T-helper 2 cell treated with Interferon-gamma antibody and Interleukin-4, amounts not matched to agents 5 μg/mL and 100 μg/mL, for 36 hours (primary cell): ENCODE measurements at places on chromosomes 16 and 17.

DNA sequence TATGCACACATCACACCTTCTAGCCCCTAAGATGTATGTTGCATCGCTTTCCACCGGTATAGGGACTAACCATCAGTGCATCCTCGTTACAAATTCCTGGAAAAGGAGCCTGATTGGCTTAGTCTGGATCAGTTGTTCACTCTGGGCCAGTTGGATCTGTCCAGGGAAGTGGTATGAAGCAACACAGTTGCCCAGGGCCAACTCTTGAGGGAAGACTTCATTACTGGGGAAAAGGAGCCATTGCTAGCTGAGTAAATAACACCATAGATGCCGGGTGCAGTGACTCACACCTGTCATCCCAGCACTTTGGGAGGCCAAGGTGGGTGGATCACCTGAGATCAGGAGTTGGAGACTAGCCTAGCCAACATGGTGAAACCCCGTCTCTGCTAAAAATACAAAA lies 275.2 kb upstream of the RBFOX1 start:
- DNase-seq: no peak

DNA sequence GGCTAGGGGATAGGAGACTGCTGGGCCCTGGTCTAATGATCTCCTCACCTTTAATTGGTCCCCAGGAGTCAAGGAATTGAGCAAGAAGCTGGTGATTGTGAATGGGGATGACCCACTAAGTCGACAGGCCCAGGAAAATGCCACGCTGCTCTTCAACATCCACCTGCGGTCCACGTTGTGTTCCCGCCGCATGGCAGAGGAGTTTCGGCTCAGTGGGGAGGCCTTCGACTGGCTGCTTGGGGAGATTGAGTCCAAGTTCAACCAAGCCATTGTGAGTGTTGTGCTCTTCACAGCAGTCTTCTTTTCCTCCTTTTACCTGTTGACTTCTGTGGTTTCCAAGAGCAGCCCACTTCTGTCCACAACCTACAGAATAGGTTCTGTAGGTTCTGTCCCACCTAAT lies 19.4 kb downstream of the POLR2A start:
- DNase-seq: no peak

- DNase-seq: no peak
Observed at GRCh38 chr16:53053967-53054669, 673 bp upstream of the CHD9 start.

- DNase-seq: no peak
Observed at GRCh38 chr16:69818891-69819545, 56.9 kb downstream of the WWP2 start.

- DNase-seq: no peak
Observed at GRCh38 chr17:77217566-77217965, 76.8 kb downstream of the SEC14L1 start.

DNA sequence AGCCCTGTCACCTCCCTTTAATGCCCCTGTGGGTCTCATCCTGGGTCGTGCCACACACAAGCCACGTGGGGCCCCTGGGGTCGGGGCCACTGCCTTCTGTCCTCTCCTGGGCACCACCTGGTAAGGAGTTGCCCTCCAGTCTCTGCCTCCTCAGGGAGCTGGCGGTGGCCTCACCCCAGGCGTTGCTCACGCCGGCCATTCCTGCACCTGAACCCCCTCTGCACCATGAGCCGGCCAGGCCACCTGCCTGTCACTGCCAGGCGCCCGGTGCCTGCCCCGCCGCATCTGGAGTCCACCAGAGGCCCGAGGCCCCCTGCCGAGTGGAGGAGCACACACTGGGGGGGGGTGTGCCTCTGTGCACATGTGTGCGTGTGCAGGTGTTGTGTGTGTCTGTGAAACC lies 10.4 kb downstream of the NHERF2 start:
- DNase-seq: no peak

- no peak for DNase-seq
Observed at GRCh38 chr17:10155371-10156076, 42.9 kb downstream of the GAS7 start.

DNA sequence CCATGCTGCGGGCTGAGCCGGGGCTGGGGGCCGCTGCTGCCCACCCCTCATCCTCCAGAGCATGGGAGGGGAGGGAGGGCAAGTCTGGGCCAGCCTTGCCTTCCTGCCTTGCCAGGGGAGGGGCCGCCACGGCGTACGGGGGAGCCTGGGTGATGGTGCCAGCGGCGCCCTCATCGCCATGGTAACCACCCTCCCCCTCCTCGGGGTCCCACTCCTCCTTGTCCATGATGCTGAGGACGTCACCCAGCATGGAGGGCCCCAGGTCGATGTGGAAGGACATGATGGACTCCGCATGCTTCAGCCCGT lies 23.9 kb upstream of the CPSF4L start:
- no peak for DNase-seq
